Activated CD8-positive, alpha-beta memory T cell treated with anti-CD3 and anti-CD28 coated beads for 4 hours (primary cell): ENCODE measurements at places on chromosomes 4 and X.

DNA sequence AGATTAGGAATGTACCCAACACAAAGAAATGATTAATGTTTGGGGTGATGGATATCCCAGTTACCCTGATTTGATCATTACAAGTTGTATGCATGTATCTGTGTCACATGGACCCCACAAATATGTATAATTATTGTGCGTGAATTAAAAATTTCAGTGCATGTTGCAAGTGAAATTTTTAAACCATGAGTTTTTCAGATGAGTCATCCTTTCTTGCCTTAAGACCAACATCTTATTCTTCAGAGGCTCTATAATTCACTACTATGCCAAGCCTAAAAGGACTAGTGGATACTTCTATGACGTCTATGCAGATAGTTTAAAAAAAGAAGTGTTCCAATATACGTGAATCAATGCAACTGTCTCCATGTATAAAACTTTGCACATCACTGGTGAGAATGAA is 113.0 kb upstream of the SH3RF1 start:
- no peak for DNase-seq

DNA sequence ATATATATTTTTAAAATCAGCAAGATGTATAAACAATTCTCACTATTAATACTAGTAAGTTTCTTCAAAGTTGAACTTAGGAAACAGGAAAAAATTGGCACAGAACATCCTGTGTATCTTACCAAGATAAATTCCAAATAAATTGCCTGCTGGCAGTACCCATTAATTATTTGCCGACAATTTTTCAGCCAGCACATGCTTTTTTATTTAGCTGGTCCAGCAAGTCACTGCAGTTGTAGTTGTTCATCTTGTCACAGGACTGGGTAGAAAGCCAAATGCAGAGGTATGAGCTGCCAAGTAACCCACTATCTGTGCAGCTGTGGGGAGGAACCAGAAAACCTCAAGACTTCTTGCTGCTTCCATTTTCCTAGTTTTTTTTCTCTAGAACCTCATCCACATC is 113.4 kb downstream of the PACRGL start:
- DNase-seq = no peak

DNA sequence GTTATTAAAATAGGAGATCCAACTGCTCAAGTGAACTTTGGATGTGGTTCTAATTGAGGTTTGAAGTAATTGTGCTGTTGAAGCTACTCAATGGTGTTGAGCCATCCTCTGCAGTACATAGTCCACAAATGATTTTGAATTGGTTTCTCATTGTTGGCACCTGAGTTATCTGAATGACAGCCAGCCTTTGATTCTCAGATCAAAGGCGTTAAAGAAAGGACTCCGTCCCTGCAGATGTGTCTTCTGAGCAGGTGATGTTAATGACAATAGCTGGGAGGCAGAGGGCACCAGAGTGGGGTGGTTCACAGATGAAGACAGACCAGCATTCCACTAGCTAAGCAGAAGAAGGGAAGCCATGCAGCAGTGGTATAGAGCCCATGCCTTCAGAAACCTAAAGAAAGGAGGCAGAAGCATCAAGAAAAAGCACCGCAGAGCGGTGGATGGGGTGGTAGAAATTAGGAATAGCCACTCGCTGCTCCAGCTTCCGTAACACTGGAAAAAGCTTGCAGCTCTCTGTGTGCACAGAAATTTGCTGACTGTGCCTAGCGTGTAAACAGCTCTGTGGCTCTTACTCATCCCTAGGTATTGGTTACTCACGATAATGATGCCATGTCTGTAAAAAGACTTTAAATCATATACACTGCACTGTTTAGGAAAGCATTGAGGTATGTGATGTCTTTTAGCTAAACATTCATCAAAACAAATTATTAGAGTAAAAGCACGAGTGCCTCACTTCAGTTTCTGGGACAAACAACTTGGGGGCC is 79.2 kb upstream of the CLCN4 start:
- no peak for DNase-seq

DNA sequence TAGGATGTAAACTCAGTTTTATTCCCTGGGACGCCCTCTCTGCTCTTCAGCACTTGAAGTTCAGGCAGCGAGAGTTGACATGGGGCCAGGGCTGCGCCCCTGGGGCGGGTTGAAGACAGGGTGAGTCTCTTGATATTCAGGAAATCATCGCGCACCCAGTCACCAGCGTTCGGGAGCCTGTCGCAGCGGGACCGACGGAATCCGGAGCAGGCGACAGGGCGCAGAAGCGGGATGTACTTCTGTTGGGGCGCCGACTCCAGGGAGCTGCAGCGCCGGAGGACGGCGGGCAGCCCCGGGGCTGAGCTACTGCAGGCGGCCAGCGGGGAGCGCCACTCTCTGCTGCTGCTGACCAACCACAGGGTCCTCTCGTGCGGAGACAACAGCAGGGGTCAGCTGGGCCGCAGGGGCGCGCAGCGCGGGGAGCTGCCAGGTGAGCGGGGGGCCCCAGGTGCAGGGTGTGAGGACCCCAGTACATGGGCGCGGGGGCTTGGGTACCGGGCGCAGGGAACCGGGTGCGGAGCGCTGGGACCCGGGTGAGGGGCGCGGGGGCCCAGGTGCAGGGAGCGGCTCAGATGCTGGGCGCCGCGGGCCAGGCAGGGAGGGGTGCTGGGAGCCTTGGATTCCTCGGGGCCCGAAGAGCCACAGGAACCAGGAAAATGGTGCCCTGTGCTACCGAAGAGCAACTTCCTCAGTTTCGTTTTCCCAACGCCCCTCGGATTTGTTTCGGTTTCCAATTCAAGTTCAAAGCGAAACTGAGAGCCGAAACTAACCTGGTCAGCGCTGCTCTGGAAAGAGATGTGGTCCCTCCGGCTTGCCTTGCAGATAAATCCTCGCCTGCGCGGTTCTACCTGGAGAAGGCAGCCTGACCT is at the start of gene HERC6:
HERC6 (plus strand) TSS at position 162 of the 869 bp plus-strand sequence; CDS start at position 232, 70 bp downstream.
- peak; percentile 54 for DNase-seq

- DNase-seq = no peak
These were observed 7.9 kb upstream of the SLC25A43 start for GRCh38 chrX:119391279-119391678.

DNA sequence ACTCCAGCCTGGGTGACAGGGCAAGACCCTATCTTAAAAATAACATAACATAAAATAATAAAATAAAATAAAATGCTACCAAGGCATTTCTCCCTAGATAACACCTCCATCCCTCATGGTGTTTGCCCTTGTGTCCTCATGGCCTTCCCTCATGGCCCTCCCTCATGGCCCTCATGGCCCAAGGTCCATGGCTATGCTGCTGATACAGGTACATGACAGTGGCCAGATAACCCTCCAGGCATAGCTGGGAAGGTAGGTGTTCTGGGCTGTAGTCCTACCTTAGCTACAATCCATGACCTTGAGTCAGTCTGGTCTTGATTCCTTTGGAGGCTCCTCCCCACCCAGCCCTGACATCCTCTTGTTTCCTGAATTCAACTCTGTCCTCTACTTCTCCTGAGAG is 75.2 kb downstream of the PJA1 start:
- no peak for DNase-seq

DNA sequence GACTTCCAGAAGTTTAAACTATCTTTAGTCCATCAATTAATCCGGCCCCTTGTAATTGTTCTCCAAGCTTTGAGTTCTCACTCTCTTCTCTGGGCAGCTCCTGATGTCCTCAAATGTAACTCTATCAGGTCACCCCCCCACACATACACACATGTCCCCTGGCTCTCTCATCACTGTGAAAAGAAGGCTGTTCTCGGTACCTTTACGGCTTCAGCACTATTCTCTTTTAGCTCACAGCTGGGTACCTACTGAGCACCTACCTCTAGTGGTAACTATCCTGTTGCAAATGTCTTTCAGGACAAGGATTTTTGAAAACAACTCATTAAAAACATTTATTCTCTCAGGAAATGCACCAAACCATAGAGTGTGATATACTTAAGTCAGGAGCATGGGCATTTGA is 115.4 kb downstream of the IQCM start:
- no peak for DNase-seq

DNA sequence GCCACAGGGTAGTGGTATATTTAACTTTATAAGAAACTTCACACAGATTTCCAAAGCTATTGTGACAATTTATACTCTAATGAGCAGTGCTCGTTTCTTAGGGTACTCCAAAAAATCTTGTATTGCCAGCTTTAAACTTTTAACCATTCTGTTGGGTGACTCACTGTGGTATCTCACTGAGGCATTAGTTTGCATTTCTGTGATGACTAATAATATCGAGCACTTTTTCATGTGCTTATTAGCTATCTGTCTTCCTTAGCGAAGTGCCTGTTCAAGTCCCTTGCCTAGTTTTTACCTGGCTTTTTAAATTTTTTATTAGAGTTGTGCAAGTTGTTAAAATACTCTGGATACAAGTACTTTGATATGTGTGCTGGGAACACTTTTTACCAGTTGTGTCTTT is 5.5 kb downstream of the PNMA3 start:
- DNase-seq = no peak

GRCh38 chr4:8322794-8323704 is 53.5 kb downstream of the HTRA3 start:
- no peak for DNase-seq

GRCh38 chr4:15938182-15938581 is 358 bp downstream of the FGFBP1 start:
- no peak for DNase-seq

DNA sequence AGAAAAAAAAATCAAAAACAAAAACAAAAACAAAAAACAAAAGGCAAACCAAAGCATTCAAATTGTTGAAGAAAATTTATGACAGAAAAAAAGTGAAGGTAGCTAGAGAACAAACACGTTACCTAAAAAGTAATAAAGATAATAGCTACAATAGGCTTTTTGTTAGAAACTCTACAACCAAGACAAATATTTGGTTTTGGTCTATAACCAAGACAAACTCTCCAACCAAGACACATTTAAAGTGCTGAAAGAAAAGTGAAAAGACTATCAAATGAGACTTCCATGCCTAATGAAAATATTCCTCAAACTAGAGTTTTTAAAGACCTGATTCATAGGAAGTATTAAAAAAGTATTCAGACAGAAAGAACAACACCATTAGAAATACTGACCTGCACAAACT is 391.9 kb upstream of the NDST4 start:
- no peak for DNase-seq

GRCh38 chr4:136025540-136025939 is 1506.8 kb downstream of the PCDH18 start:
- no peak for DNase-seq

DNA sequence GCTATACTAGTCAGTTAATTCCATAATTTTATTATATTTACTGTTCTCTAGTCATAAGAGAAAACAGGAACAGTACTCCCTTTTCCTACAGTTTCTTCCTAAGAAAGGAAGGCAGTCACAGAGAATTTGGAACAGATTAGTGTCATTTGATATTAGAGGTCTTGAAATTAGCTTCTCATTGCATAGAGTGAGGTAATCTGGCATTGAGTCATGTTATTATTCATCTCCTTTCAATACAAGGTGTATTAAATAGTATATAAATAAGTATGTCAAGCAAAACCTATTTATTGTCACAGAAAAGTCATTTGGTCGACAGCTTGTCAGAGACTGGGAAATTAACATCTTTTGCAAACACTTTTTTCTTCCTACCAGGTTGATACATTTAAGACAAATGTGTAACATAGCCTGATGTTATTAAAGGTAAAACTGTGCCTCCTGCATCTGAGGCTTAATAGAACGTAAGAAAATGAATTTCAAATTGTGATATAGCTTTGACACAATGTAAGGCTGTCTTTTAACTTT is 753.1 kb upstream of the FRG1 start:
- DNase-seq = no peak

DNA sequence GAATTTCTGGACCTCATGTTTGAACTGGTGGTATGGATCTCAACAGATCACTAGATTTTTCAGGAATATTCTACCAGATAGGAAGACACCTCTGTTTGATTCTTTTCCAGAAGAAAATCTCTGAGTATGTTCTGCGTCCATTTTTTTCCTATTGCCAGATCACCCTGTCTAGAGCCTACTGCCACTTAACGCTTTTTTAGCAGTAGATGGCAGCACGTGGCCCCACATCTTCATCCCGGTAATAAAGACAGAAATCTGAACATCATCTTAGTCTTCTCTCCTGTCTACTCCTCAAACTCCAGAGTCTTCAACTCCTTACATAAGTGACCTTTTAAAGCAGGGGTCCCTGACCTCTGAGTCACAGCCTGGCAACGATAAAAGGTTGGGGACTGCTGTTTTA is 184.7 kb downstream of the TMA16 start:
- no peak for DNase-seq

DNA sequence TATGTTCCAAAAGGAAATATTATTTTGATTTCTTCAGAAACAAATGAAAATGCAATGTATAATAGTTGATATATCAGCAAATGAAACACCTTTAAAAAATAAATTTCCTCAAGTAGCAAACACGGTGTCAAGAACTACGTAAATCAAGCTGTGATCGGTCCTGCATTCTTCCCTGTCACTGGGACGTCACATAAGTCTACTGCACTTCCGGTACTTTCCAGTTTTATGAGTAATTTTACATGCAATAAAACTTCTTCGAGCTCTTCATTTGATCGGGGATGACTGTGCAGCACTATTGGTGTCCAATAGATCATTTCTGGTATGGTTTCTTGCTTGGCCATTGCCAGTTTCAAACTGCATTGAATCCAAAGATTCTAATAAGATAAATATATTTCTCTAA is 114.0 kb upstream of the VEGFC start:
- DNase-seq = no peak

DNA sequence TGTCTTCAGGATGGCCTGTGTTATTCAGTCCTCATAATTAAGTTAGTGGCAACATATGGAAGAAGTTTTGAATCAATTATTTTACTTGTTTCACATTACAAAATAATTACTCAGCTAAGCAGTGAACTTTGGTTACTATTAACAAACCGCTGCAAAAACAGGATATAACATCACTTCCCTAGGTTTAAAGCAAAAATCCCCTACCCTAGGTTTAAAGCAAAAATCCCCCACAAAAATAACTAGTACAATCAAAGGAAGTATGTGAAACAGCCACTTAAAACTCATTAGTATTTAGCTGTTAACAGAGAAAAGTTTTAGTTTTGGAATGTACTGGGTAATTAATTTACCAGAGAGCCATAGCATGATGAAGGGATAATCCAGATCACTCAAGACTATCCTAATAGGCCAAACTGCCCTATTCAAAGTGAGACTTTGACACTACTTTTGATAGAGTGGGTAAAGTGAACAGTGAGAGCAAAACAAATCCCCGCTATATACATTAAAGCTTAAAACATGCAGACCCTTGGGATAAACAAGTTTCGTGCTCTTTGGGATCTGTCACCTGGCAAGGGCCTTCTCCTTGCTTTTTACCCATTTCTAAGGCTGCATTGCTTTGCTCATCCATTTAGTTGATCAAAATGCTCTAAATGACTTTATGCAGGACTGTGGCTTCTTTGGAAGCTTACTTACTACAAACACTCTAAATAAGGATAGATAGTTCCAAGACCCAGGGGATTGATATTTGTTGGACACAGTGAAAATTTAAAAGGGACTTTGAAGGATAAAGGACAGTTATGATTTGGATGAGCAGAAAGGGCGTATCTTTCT is 36.4 kb upstream of the GPR174 start:
- DNase-seq = no peak

GRCh38 chrX:9519546-9520216 is 54.8 kb downstream of the TBL1X start:
- no peak for DNase-seq
